ENCODE measurements at places on chromosomes 13 and 19.

GRCh38 chr19:48635966-48636858, 967 bp downstream of the DBP start:
- no peak for DNase-seq

GRCh38 chr19:53195265-53195903, 2.2 kb upstream of the ZNF665 start:
- DNase-seq = peak; percentile 67

- peak; percentile 93 for DNase-seq
Measured at GRCh38 chr13:98484289-98485219, 92.4 kb downstream of the STK24 start.

- no peak for DNase-seq
Measured at GRCh38 chr13:81230386-81230785, 889.5 kb upstream of the SPRY2 start.

DNA sequence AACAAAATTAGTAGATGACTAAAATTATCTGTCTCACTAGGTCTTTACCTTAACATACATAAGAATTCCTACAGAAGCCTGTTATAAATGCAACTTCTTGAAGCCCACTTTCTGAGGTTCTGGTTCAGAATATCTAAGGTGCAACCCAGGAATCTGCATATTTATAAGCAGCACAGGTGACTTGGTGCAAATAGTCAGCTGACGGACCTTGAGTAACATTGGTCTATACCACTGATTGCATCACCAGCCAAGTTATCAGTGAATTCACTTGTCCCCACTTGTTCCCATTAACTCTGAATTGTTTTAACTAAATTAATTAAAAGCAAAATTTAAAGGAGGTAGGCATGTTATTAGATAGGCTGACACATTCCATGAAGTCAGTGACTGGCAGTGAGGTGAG, 109.9 kb downstream of the FRY start:
- DNase-seq = no peak

GRCh38 chr13:51453207-51453958, 547 bp upstream of the INTS6 start:
- no peak for DNase-seq

- DNase-seq = no peak
Measured at GRCh38 chr13:109773276-109773675, 13.1 kb downstream of the IRS2 start.

DNA sequence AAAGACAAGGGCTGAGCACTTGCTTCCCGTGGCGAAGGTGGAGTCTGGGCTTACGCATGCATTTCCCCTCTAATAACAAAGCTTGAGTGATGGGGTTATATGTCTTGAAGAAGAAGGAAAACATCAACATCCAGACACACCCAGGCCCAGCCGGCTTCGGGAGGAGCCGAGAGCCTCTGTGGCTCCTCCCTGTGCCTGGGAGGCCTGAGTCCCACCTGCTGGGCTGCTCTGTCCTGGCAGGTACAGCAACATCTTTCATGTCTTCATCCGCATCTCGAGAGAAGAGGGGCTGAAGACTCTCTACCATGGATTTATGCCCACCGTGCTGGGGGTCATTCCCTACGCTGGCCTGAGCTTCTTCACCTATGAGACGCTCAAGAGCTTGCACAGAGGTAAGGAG, 30.6 kb downstream of the TMEM161A start:
- no peak for DNase-seq

DNA sequence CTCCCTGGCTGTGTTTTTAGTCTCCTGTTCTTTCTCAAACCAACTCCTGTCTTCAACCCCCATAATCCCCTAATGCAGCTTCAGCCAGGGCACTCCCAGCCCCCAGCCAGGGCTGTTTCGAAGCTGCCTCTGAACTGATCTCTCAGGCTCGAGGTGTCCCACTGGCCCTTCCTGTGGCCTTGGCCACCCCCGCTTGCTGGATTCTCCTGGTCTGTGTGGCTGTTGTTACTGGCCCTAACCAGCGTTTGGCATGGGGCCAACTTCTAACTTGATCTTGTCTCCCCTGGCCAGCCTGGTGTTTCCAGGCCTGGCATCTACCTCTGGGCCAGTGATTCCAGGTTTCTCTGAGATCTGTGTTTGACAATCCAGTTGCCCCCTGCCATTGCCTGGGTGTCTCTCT, 11.0 kb downstream of the XAB2 start:
- DNase-seq = no peak

GRCh38 chr13:91145571-91146205, 201.8 kb upstream of the MIR17HG start:
- DNase-seq = no peak

DNA sequence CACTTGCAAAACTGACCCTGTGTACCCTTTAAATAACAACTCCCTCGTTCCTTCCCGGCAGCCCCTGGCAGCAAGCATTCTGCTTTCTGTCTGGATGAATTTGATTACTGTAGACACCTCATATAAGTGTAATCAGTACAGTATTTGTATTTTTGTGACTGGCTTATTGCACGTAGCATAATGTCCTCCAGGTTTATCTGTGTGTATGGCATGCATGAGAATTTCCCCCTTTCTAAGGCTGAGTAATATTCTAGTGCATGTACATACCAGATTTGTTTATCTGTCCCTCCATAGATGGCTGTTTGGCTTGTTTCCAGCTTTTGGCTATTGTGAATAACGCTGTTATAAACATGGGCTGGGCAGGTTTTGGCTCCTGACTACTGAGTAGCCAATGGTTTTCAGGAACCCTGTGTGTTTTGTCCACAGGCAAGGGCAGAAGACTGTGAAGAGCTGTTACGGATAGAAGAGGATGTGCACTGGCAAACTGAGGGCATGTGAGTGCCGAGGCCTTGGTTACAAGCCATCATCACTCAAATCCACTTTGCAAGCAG, 98.0 kb downstream of the ESD start:
- DNase-seq = no peak

GRCh38 chr13:98129059-98129746, 13.7 kb upstream of the FARP1 start:
- peak; percentile 50 for DNase-seq

DNA sequence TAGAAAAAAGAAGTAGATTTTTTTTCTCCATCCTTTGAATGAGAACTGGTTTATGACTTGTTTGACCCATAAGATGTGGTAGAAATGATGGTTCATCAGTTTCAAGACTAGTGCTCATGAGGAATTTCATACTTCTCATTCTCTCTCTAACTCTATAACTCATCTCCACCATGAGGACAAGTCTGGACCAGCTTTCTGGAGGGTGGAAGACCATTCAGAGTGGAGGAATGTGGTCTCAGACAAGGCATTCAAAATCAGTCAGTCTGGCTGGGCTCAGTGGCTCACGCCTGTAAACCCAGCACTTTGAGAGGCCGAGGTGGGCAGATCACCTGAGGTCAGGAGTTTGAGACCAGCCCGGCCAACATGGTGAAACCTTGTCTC, 3.5 kb upstream of the EID2 start:
- DNase-seq = no peak

- DNase-seq = no peak
Measured at GRCh38 chr19:18456279-18456678, 18.3 kb upstream of the ISYNA1 start.

DNA sequence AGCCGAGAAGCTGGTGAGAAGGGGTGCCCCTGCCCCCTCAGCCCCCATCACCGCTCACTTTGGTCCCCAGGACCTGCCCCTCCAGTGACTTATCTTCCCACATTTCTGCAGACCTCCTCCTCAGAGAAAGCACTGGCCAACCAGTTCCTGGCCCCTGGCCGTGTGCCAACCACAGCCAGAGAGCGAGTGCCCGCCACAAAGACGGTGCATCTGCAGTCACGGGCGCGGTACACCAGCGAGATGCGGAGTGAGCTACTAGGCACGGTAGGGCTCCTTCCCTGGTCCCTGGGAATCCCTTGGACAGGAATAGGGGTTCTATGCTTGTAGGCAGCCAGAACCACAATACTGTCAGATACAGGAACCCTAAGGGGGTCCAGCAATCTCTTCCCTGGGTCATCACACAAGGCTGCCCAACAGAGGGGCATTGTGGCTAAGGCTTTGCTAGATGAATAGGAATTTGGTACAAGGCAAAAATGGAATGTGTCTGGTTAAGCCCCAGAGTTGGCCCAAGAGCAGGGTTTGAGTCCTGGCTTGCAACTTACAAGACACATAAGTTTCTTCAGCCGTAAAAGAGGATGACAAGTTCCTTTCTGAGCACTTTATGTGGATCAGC, 1.0 kb downstream of the USE1 start:
- no peak for DNase-seq

GRCh38 chr13:51681037-51681678, 96.9 kb downstream of the WDFY2 start:
- peak; percentile 85 for DNase-seq

- no peak for DNase-seq
Measured at GRCh38 chr13:25042151-25042865, 53.6 kb upstream of the PABPC3 start.

DNA sequence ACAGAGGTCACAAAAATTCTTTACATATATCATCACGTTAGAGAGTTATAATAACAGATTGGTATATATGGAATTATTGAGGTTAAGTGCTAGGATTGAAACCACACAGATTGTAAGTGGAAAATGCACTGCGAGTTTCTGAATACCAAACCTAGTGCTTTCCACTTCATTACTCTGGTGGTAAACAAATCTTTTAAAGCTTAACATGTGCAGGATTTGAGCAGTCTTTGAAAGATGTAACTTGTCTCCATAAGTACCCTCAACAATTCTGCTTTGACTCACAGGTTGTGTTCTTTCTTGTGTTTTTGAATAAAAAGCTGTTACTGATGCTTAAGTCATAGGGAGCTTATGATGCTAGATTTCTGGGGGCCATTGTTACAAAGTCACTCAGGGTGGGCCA, 314.7 kb upstream of the DACH1 start:
- no peak for DNase-seq

- DNase-seq = no peak
Measured at GRCh38 chr13:49213997-49214916, 5.9 kb upstream of the MLNR start.

GRCh38 chr19:34556488-34556887, 74.9 kb downstream of the WTIP start:
- DNase-seq = no peak

GRCh38 chr13:36096461-36097416, 34.4 kb downstream of the DCLK1 start:
- DNase-seq = no peak

- no peak for DNase-seq
Measured at GRCh38 chr13:21799671-21800070, 128.8 kb downstream of the FGF9 start.

DNA sequence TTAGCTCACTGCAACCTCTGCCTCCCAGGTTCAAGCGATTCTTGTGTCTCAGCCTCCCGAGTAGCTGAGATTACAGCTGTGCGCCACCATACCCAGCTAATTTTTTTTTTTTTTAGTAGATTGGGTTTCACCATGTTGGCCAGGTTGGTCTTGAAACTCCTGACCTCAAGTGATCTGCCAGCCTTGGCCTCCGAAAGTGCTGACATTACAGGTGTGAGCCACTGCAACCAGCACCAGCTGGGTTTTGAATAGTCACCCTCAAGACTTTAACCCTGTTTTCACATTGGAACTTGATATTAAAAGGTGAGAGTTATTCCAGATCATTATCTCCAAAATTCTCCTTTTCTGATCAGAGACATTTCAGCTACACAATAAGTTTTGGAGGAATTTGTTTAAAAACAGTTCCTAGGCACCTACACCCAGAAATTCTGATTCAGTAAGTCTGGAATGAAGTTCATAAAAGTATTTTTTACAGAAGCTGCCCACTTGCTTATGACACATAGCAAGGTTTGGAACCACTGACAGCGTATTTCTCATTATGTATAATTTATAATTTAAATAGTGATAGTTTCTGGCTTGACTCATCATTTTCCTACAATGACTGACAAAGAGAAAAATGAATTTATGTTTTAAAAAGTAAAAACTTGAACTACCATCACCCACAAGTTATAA, 417.3 kb downstream of the DIAPH3 start:
- DNase-seq = peak; percentile 66

DNA sequence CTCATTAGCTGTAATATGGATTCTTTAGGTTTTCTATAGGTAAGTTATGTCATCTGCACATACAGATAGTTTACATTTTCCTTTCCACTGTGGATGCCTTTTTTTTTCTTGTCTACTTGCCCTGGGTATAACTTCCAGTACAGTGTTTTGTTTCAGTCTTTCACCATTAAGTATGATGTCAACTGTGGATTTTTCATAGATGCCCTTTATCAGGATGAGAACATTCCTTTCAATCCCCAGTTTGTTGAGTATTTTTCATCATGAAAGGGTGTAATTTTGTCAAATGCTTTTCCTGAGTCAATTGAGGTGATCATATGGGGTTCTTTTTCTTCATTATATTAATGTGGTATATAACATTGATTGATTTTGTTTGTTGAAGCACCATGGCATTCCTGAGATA, 43.6 kb upstream of the SACS start:
- no peak for DNase-seq

- no peak for DNase-seq
Measured at GRCh38 chr13:35693134-35693784, 216.8 kb upstream of the MAB21L1 start.

DNA sequence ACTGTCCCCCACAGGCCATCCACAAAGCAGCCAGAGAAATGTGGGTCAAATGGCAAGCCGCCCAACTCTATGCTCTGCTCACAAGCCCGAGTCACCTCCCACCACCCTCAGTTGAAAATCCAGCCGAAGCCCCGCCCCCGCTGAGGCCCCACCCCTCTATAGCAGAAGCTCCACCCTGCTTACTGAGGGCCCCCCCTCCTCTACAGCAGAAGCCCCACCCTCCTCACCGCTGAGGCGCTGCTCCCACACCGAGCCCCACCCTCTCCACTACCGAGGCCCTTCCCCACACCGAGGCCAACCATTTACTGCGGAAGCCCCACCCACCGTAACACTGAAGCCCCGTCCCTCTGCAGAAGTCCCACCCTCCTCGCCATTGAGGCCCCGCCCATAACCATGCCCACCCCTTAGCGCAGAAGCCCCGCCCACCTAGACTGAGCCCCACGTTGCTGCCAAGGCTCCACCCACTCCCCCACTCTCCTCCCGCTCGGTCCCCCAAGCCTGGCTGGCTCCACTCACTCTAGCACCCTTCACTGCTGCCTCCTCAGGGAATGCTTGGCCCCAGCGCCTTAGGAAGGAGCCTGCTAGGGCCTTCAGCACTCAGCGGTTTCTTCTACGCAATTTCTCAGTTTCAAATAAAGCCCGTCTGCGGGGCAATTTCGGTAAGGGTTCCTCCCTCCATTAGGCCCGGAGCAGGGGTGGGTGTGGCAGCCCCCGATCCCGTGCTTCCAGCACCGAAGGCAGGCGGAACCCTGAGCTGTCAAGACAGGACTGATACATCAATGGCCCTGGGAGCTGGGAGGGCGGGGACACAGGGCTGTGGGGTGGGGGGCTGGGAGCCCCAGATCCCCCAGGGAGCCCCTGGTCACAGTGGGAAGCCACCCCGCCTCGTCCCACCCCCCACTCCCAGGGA, 9.0 kb upstream of the MYDGF start:
- DNase-seq = no peak

DNA sequence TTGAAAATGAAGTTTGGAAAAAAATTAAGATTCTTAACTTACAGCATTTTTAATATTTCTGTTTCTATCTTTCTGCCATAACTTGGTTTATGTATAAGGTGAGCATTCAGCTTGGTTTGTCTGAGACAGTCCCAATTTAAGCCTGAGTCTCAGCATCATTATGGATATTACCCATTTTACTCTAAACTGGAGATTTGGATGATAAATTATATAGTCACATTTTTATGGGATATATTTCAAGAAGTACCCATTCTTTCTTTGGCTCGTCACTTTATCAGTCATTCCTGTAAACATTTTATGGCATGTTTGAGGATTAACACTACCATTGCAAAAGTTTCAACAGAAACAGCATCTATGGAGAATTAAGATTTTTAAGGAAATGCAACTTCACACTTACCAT, 1129.0 kb upstream of the PCDH9 start:
- no peak for DNase-seq

GRCh38 chr13:98339684-98340425, 162.8 kb upstream of the RNF113B start:
- no peak for DNase-seq

- DNase-seq = no peak
Measured at GRCh38 chr19:22545751-22546150, 88.4 kb upstream of the ZNF492 start.
